Activated CD4-positive, CD25-positive, alpha-beta regulatory T cell treated with anti-CD3 and anti-CD28 coated beads, Interleukin-2, amount 50 U/mL, for 72 hours (primary cell): ENCODE measurements at places on chromosomes 4 and X.

GRCh38 chrX:50606300-50606950 lies 135.8 kb upstream of the DGKK start:
- no peak for DNase-seq

GRCh38 chr4:173499658-173500535 lies 30.1 kb downstream of the HAND2 start:
- no peak for DNase-seq

DNA sequence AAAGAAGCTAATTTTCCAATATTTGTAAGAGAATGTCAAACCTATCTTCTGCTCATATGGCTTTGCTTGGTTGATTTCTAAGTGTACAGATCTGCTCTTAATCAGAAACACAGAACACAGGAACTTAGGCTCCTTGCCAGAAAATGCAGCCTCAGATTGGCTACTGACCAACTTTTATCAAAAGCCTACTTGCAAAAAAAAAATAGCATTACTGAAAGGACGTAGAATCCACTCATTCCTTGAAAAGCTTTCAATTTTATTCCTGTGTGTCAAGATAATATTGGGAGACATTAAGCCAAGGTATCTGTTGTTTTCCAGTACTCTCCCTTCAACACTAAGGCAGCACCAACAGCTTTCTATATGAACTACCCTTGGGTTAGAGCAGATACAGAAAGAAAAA lies 127.6 kb upstream of the INTU start:
- no peak for DNase-seq

DNA sequence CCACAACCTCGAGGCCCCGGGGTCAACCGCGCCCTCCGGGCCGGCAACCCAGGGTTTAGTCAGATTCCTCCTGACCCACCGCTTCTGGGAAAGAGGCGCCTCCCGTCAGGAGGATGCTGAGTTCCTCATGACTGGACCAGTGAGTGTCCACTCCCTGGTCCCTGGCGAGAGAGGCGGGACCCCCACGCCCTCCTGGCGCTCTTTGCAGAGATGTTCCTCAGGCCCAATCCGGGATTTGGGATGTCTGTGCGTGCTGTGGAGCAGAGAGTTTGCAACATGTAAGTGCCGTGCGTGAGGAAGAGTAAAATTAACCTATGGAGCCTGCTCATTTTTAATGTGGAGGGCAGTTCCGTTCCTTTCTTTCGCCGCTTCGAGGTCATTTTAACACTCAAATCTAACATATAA lies 824 bp upstream of the UGDH start:
- no peak for DNase-seq

DNA sequence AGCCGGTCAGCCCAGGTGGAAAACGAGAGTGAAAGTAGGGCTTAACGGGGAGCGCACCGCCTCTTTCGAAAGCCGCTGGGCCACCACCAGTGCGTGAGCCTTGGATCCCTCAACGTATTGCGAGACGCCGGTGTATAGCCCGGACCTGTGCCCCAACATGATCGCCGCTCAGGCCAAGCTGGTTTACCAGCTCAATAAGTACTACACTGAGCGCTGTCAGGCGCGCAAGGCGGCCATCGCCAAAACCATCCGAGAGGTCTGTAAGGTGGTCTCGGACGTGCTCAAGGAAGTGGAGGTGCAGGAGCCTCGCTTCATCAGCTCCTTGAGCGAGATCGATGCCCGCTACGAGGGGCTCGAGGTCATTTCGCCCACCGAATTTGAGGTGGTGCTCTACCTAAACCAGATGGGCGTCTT lies 929 bp downstream of the MAB21L2 start:
- no peak for DNase-seq

DNA sequence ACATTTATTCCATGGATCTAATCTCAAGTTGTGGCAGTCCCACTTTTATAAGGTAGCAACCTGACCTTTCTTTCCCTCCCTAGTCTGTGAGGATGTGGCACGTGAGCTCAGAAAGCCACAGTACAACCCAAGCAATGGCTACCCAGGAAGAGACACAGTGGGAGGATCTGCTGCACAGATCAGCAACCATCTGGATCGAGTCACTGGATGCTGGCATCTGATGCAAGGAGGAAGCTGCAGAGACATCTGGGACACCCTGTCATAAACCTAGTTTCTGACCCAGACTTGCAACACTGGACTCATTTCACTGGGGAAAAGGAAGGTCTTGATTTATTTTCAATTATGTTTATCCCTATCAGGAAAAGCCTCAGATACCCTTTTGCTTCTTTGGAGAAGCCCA lies 327.1 kb downstream of the PAPSS1 start:
- DNase-seq: no peak

- no peak for DNase-seq
Observed at GRCh38 chr4:106670976-106671375, 302.4 kb upstream of the GIMD1 start.

DNA sequence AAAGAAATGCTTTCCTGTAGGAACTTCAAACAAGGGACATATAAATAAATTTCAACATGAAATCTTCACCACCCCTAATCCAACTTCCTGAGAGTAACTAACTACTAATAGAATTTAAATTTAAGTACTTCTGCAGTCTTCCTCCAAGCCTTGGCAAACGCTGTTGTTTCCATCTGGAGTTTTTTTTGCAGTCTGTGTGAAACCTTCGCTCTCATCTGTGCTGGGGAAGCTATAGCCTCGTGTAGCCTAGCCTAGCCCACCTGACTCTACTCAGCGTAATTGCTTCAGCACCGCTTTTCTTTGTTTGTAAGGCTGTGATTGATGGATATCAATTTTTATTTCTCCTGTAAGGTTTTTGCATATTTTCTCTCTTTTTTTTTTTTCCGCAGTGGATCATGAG lies 30.9 kb downstream of the STOX2 start:
- no peak for DNase-seq

GRCh38 chr4:129747756-129748155 lies 651.8 kb downstream of the C4orf33 start:
- no peak for DNase-seq

GRCh38 chrX:32530802-32531403 lies 680.4 kb downstream of the DMD start:
- no peak for DNase-seq
